ENCODE measurements at places on chromosomes 3 and 15.

- no peak for DNase-seq
These were observed 11.8 kb downstream of the ATXN7 start for GRCh38 chr3:63875510-63875909.

DNA sequence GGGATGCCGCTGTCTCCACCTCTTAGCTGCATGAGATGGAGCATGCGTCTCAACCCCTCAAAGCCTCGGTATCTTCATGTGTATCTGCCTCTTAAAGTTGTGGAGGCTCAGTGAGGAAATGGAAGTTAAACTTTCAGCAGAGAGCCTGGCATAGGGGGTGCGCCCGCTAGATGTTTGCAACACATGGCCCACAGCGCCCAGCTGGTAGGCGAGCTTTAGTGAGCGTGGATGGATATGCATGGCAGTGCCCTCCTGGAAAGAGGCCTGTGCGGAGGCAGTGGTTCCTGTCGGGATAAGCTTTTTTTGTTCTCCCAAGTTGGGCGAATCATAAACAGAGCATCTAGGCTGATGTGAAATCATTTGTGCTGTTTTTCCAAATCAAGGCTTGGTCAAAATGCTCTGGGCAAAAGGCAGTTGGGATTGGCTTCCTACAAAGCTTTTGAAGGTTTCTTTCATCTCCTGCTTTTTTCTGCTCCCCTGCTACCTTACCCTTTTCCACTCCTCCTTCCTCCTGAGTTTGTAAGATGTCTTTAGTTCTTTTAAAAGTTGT, 272.4 kb upstream of the TPM1 start:
- no peak for DNase-seq

DNA sequence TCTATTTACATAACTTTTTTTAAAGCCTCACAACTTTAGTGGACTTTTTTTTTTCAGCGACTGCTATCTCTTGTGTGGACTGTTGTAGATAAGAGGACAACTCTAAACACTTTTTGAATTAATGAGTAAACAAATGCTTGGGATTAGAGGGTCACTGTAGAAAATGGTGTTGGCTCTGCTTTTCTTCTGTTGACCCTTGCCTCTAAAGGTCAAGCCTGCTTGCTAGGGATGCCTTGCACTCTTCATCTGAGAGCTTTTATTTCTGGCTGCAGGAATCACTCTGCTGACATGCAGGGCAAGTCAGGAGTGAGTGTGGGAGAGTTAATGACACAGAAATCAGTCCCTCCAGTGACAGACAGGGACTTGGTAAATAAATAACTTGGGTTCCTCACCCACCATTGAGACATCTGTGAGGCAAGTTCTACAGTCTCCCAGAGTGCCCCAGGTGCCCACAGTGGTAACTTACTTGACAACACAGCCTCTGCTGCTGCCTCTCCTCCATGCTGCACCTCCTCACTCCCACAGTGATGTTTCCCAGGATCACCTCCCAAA, 390.1 kb downstream of the IL20RB start:
- no peak for DNase-seq

- no peak for DNase-seq
These were observed 69.1 kb upstream of the TAMM41 start for GRCh38 chr3:11915621-11916424.
